ENCODE measurements at places on chromosomes 7 and 10.

DNA sequence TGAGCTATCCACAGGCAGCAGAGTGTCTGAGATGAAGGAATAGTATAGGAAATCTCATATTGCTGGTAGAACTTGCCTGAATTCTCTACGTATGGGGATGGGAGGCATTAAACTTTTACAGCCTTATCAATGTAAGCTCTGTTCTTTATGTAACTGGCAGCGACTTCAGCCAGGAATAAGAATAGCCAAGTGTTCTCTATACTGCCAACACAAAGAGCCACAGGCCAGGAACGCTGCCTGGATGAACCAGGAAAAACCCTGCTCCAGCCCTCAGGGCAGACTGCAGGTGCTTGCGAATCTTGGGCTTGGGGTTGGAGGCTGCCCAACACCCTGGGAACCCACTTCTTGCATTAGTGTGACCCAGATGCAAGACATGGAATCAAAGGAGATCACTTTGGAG, 6.1 kb upstream of the OLAH start:
- DNase-seq, result no peak

GRCh38 chr7:65371468-65371867, 2.2 kb upstream of the ZNF92 start:
- peak; percentile 28 for DNase-seq

DNA sequence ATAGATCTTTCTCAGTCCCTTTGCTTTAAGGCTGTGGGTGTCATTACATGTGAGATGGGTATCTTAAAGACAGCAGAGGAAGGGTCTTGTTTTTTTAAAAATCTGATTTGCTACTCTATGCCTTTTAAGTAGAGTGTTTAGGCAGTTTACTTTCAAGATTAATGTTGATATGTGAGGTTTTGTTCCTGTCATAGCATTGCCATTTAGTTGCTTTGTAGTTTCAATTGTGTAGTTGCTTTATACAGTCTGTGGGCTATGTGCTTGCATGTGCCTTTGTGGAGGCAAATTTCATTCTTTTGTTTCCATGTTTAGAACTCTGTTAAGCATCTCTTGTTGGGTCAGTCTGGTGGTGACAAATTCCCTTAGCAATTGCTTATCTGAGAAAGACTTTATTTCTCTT, 54.6 kb downstream of the ZNF783 start:
- DNase-seq, result no peak

DNA sequence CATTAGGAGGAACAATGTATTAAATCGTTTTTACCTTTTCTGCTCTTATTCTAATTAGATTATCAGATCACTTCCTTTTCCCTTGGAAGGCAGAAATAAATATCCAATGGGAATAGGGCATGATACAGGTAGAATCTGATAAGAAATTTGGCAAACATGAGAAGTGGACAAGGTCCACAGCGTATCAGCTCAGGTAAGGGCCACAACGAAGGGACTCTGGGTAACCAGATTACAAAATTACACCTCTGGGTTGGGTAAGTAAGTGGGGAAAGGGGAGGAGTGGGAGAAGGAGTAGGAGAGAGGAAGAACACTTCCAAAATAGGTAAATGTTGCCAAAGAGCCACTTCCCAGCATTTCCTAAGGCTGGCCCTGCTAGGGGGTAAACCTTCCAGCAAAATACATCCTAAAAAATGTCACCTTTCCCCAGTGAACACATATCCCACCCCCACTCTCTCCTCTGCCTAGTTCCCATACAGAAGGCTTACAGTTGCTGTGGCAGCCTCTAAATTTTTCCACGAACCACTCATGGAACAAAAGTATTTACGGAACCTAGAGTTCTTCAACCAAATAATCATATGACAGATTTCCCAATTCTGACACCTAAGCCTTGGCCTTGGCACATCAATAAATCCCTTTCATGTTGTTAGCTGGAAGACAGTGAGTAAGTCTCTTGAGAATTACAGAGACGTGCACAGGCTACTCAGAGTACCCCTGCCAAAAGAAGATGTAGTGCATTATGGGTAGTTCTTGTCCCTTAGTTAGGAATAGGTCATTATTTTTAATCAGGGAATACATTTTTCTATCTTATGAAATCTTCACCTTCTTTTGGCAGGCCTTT, 51.5 kb upstream of the DLX6 start:
- no peak for DNase-seq

DNA sequence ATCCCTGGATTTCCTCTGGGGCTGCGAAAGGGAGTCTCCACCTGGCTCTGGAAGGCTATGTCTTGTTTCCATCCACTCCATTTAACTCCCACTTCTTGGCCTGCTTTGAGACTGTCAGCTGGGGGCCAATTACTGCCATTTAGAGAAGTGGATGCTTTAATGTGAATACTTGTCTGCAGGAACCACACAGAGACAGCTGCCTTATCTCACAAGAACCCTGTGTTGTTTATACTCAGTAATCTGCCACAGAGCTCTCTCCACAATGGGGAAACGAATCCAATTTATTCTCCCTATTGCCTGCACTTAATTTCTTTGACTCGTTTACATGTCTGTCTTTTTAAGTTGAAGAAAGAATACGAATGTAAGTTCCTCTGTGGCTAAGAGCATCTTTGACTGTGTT, 787.0 kb upstream of the C7orf33 start:
- no peak for DNase-seq

All from iris pigment epithelial cell (primary cell).